ENCODE measurements at places on chromosomes 12 and 14.

DNA sequence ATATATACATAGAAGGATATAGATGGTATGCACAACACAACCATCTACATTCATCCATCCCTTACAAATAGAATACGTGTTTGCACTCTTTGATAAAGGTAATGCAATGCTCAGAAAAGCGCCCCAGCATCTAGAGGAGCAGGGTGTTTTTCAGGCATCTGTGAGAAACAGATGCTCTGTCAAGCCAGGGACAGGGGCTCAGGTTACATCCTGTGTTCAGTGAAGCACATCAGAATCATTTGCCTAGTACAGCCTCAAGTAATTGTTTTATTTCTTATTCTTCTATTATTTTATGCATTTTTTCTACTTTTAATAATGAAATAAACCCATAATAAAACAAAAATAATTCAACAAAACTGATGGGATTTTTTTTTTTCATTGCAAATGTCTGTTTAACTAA is 50.5 kb upstream of the HIF1A start:
- DNase-seq = no peak

DNA sequence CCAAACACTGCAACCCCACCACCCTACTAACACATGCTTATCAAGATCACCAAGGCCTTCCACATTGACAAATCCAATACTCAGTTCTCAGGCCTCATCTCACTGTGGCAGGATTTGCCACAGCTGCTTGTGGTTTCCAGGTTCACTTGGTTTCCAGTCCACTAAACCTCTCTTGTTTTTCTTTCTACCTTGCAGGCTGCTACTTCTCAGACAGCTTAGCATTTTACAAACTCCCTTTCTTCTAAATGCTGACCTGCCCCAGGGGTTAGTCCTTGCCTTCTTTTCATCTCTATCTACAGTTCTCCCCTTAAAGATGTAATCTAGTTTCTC is 84.1 kb downstream of the BCAT1 start:
- DNase-seq = no peak

DNA sequence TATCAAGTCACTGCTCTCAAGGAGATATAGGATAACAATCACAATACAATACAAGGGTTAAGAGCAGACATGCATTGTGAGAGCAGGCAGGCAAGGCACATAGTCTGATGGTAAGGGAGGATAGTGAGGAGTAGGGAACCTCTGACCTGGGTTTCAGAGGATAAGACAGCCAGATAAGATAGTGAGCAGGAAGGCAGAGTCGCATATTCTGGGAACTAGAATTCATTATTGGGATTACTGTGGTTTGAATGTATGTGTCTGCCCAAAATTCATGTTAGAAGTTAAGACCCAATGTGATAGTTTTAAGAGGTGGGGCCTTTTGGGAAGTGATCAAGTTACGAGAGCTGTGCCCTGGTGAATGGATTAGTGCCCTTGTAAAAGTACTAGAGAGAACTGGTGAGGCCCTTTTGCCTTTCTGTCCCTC is 14.4 kb upstream of the ATF1 start:
- no peak for DNase-seq

- DNase-seq = no peak
Observed at GRCh38 chr14:103031566-103031911, 25.8 kb downstream of the CDC42BPB start.

- DNase-seq = no peak
Observed at GRCh38 chr12:87814625-87815024, 214.6 kb downstream of the C12orf50 start.

DNA sequence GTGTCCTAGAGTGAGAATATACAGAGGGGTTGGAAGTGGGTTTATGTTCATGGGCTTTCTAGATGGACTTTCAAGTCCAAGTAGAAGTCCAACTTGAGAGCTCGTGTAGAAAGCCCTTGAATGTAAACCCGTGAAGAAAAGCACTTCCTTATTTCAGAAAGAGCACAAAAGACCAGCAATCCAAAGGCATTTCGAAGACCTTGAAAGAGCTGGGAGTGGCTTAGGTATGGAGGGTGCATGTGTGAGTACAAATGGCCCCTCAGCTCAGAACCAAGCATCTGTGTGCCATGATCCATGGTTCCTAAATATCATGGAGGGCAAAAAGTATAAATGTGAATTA is 160.7 kb downstream of the ETV6 start:
- no peak for DNase-seq

GRCh38 chr14:58942516-58942915 is 246.0 kb upstream of the DAAM1 start:
- DNase-seq = no peak

GRCh38 chr12:132278401-132279183 is 50.8 kb downstream of the GALNT9 start:
- DNase-seq = no peak

DNA sequence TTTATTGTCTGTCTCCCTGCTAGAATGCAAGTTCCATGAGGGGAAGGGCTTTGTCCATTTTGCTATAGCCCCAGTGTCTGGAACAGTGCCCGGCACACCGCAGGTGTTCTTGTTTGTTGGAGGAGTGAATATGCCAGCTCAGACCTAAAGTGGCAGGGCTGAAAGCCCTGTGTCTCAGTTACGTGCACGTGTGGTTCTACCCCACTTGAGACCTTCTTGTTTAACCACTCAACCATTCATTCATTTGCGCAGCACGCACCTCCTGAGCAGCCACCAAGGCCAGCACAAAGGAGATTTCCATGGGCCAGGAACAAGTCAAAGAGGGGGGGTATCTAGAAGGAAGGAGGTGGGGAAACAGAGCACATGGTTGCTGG is 338.0 kb upstream of the FKBP4 start:
- DNase-seq = no peak

DNA sequence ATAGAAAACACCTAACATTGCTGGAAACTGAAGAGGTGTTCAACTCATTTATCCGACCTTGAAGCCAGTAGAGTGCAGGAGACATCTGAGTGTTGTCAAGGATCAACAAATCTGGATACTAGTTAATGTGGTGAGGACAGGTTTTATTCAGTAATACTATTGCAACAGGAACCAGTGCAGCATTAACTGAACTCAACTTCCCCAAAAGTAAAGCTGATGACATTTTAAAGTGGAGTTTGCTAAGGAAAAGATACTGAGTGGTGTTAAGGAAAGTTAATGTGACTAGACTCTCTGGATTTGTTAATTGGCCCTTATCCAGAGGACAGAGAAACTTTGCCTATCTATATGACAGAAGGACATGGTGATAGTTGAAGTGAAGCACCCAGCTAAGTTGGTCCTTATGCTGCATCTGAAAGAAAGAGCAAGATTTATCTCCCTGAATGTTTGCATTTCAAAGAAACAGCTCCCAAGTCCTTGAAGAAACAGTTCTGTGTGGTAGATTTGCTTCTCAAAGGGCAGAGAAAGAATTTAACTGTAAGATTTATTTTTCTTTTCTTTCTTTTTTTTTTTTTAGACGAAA is 1.2 kb upstream of the CLEC7A start:
- DNase-seq = no peak

- no peak for DNase-seq
Observed at GRCh38 chr12:122610911-122611310, 83.9 kb downstream of the KNTC1 start.

GRCh38 chr14:89617481-89618329 is 200.7 kb upstream of the FOXN3 start:
- DNase-seq = no peak

- no peak for DNase-seq
Observed at GRCh38 chr12:47414511-47414910, 291.3 kb downstream of the RPAP3 start.

GRCh38 chr12:120367233-120367923 is 1.6 kb downstream of the MSI1 start:
- DNase-seq = no peak

DNA sequence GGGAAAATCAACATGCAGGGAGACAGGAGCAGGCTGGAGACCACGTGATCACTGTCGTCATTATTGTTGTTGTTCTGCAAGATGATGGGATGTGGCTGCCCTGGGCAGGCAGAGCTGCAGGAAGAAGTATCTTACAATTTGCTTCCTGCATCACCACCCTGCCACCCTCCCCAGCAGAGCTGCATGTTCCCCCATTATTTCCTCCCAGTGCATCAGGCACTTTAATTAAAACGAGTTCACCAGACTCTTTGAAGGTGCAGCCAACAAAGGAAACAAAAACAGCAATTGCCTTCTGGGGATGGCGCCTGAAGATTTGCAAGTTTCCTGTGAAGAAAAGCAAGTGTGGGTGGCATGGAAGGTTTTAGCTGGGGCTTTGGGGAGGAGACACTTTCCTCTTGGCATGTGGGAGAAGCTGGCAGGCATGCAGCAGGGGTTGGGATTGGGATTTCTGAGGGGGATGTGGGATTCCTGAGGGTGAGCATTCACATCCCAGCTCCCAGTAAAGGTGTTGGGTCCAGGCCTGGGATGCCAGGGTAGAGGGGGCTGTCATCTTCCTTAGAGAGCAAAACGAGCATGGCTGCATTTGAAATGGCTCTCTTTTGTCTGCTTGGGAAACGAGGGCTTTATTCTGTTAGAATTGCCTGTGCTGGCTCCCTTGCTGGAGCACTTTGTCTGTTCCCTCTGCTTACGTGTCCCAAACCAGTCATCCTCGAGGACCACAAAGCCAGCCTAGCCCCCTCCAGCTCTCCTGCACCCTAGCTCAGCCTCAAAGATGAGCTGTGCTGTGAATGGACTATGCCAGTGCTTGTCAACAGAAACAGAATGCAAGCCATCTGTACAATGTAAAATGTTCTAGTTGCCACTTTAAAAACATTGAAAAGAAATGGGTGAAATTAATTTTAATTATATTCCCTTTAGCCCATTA is 11.5 kb upstream of the C14orf132 start:
- DNase-seq = no peak
